ENCODE measurements at places on chromosomes 1 and 21. TPM values are rescaled to one million over a fixed set of nuclear protein-coding genes. Genes with fewer than 3 reads are reported as not detected.

- no peak for DNase-seq
Measured at GRCh38 chr1:75203415-75204277, 69.5 kb downstream of the LHX8 start.

- no peak for DNase-seq
Measured at GRCh38 chr1:180215856-180216625, 14.0 kb upstream of the LHX4 start.

DNA sequence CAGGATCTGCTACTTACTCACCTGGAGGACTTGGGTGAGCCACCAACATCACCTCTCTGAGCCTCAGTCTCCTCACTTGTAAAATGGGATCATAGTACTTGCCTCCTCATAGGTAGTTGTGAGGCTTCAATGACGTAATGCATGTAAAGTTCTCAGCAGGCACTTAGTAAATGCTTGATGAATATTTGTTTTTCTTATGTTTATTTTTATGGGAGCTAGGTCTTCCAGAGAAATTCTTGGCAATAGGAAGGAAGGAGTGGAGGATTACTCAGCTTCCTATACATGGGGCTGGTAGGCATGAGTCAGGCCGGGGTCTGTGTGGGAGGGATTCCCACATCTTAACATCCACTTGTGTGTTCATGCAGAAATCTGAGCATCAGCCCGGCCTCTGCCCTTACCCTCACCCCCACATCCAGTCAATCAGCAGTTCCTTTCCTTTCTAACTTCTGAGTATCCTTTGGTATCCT is 95.4 kb upstream of the USP24 start:
- no peak for DNase-seq

DNA sequence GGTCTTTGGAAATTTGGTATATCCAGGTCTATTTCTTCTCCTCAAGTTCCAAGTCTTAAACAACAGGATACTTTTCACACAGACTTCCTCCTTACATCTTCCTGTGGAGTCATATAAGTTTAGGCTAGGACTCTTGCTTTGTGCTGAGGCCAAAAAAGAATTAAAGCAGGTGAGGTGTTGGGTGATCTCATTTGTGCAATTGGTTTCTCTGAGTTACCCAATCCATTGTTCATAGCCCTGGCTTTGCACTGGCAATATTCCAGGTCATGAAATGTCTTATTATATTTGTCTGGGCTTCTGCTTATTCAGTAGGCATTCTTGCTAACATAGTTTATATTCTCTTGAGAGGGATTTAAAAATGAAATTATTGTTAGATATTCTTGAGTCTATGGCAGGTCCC is 14.1 kb upstream of the KIAA0040 start:
- DNase-seq: no peak

DNA sequence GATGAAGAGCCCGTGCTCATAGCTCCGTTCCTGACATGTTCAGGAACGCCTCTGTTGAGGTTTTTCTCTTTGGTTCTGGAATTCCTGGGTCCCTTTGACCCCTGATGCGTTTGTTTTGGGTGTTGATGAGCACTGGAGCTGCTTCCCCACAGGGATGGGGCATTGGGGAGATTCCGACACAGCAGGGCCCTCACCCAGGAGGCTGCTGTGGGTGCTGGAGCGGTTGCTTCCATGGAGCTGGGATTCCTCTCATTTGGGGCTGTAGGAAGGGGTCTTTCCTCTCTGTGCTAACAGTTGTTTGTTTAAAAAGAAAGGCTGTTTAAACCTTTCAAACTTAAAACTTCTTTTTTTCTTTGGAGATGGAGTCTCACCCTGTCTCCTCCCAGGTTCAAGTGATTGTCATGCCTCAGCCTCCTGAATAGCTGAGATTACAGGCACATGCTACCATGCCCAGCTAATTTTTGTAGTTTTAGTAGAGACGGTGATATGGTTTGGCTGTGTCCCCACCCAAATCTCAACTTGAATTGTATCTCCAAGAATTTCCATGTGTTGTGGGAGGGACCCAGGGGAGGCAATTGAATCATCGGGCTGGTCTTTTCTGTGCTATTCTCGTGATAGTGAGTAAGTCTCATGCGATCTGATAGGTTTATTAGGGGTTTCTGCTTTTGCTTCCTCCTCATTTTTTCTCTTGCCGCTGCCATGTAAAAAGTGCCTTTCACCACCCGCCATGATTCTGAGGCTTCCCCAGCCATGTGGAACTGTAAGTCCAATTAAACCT is 48.9 kb downstream of the SKI start:
- DNase-seq: peak; percentile 14

DNA sequence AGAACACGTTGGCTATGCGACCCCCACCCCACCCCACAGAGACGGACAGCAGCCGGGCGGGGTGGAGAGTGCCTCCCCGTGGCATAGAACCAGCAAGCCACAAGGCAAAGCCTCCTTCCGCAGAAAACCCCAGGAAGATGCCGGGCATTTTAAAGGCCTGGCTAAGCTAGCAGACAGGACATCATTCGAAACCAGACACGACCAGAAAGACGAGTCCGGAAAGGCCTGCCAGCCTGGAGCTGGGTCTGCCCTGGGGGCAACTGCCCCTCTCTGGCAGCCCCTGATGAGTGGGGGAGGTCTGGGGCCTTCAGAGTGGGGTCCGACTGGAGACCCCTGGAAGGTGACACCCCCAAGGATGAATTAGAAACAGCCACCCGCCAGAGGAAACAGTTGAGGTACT is 8.5 kb downstream of the FTCD start:
- DNase-seq: no peak

DNA sequence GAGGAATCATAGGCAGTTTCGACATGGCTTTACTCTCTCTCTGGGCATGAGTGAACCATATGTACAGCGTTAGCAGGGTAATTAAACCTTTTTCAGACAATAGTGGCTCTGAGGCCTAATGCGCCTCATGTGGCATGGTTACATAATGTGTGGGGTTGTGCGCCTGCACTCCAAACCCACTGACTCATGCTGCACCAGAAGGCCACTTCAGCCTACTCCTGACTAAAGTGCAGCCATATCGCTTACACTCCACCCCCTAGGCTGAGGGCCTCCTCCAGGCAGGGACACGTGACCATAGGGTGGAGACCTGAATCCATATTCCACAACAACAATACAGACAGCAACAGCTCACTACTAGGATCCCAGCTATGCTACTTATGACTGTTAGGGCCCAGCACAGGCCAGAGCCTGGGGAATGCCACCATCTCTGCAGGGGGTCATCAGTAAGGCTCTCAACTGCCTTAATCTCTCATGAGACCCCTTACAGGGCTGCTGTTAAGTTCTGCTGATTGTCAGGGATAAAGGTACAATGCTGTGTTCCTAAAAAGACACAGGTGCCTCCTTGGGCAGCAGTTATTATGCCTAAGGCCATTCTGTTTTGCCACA is 13.4 kb upstream of the ODF2L start:
- DNase-seq: no peak

GRCh38 chr1:15023205-15023604 is 130.3 kb upstream of the TMEM51 start:
- no peak for DNase-seq

DNA sequence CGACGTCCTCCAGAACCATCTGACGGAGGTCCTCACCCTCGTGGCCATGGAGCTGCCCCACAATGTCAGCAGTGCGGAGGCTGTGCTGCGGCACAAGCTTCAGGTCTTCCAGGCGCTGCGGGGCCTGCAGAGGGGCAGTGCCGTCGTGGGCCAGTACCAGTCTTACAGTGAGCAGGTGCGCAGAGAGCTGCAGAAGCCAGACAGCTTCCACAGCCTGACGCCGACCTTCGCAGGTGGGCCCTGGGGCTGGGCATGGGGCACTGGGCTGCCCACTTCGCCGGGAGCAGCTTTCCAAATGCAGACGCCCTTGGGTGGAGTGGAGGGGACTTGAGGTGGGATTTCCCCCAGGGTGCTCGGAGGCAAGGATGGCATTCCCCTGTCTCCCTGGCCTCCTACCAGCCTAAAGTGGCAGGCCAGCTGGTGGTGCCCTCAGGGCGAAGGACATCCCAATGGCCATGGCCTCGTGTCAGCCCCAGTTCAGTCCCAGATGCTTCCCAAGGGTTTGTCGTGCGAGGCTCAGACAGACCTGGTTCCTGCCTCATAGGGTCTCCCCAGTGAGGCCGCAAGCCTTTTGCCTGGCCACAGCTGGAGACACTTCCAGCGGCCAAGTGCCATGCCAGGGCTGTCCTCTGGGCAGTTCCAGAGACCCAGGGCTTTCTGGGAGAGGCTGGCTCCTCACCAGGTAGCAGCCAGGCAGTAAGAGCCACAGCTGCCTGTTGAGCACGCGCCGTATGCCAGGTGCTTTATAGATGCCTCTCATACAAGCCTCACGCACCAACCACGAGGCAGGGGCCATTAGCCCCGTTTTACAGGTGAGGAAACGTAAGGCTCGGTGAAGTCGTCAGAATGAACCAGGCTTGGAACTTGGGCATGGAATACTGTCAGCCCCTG is 27.8 kb downstream of the H6PD start:
- DNase-seq: no peak

- DNase-seq: no peak
Measured at GRCh38 chr1:37410815-37411214, 63.6 kb upstream of the ZC3H12A start.

DNA sequence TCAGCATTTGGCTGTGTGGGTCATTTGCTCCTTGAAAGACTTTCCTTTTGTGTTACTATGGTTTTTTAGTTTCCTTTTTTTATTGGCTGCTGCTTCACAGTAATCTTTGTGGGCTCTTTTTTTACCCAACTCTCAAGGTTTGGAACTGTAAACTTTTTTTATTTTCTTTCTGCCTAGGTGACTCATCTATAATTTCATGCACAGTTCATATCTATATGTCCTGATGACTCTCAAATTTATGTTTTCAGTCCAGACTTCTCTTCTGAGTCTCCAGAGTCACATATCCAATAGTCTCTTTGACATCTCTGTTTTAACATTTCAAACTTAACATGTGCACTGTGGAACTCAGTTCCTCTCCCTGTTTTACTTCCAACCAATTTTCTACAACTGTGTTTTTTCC is 83.4 kb downstream of the ATF6 start:
- no peak for DNase-seq

GRCh38 chr21:28632755-28633408 is 359.8 kb downstream of the LTN1 start:
- no peak for DNase-seq

GRCh38 chr1:23288671-23289070 is 55.4 kb downstream of the HNRNPR start:
- DNase-seq: no peak

DNA sequence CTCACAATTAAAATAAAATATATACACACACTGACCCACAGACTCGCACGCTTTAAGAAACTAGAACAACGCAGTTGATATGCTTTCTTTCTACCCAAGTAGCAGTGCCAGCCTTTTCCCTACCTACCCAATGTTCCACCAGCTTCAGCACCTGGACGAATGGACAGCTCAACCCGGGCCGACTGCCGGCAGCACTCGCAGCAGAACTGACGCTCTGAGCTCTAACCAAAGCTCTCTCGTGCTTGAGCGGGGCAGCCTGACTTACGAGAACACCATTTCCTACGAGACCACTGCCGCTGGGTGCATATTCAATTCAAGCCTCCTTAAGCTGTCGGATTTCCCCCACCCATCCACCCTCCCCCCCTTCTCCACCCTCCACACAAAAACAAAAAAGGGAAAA is 127.4 kb upstream of the DPYD start:
- peak; percentile 85 for DNase-seq

- DNase-seq: no peak
Measured at GRCh38 chr1:94988356-94988755, 61.4 kb upstream of the CNN3 start.

- DNase-seq: no peak
Measured at GRCh38 chr1:114549137-114549536, 32.3 kb downstream of the BCAS2 start.

DNA sequence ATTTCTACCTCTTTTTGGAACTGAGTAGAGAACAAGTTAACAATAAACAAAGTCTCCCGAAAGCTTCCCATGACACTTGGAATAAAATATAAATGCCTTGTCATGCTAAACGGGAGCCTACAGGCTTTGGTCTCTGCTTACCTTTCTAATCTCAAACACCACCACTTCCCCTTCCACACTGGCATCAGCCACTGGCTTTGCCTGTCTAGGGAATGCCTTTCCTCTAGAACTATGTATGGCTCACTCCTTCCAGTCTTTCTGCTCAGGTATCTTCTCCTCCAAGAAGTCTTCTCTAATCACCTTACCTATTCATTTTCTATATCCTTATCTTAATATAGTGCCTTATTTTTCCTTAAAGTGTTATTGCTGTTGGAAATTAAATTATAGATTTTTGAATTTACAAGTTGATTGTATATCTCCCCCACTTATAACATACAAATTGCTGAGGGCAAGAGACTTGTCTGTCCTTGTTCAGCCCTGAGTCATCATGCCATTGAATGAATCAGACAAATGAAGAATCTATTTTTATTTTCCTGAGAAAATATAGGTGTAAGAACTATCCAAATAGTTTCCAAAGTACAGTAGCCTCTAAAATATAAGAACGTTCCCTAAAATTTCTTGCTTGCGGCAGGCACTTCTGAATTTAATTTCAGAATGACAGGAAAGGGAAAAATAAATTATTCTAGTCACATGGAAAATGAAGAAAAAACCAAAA is 119.2 kb downstream of the TM2D1 start:
- no peak for DNase-seq

GRCh38 chr21:22516230-22516629 is 1518.0 kb downstream of the NCAM2 start:
- DNase-seq: no peak

Gene PRAMEF11
- total RNA-seq: not detected

Gene KRTAP13-1
- not detected for total RNA-seq

Gene KIAA1614
- total RNA-seq: 0.25 TPM

Gene DAB1
- total RNA-seq: 1.0 TPM

Gene TSTD1
- 31.3 TPM for total RNA-seq

Gene DENND2D
- 14.8 TPM for total RNA-seq

Gene PALMD
- 17.2 TPM for total RNA-seq

Gene COL8A2
- total RNA-seq: 0.51 TPM

Gene SH2D2A
- 1.3 TPM for total RNA-seq

Measured in right lobe of liver (tissue), 6 donors.